ENCODE measurements at places on chromosomes 6 and 20.

DNA sequence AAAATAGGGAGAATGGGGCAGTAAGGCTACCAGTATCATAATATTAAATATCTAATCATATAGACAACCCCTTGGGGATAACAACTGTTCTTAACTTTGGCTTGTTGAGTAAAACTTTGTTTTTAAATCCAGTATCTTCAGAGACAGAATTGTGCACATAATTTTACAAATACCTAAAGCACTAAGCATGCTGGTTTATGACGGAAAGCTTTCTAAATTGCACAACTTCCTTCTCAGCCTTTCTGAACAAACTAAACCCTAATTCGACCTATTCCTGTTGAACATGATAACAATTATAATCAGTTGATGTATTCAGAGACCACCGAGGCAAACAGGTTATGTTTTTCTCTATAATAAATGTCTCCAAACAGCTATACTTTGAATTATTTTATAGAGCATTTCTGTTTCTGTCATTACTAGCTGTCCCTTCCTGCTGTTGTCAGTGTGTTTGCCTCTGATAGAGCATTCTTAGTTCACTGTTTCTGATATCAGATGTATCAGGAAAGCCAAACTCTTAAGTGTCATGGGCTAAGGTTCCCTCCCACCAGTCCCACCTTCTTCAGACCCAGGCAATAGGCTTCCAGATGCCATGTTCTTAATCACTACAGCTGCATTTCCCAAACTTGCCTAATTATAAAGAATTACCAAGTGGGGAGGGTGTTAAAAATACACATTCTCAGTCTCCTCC is 8.7 kb downstream of the ZHX3 start:
- DNase-seq = no peak

GRCh38 chr6:159089443-159089842 is 44.7 kb upstream of the TAGAP start:
- DNase-seq = no peak

DNA sequence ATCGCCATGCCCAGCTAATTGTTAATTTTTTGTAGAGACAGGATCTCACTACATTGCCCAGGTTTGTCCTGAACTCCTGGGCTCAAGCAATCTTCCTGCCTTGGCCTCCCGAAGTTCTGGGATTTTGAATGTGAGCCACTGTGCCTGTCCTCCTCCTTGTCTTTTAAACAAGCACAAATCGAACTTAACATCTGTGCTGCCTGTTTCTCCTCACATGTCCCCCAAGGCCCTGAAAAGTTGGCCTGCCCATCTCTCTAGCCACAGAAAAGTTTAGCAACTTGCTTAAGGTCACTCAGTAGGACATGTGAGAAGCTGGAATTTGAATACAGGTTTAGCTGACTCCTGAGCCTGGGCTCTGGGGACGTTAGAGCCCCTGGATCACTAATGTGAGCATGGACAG is 115.7 kb upstream of the KCNG1 start:
- no peak for DNase-seq

GRCh38 chr6:84224251-84224650 is 3.2 kb downstream of the CEP162 start:
- no peak for DNase-seq

- DNase-seq = no peak
Observed at GRCh38 chr20:32465092-32465900, 107.2 kb downstream of the ASXL1 start.

- no peak for DNase-seq
Observed at GRCh38 chr6:168632694-168633093, 191.7 kb downstream of the SMOC2 start.

DNA sequence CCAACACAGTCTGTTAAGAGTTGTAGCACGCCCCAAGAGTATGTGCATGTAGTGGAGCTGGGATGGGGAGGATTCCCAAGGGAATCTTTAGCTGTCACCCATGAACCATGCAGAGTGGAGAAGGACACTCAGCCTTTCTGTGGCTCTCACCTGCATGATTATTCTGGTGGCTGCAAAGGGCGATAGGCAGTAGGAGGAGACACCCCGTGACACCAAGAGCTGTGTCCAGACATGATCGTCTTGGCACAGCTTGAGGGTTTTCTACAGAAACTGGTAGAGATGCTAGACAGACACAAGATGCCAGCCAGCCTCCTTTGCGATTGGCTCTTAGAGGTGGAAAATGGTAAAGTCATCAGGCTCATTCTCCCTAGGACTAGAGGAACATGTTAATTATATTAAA is 3.1 kb upstream of the CSE1L start:
- DNase-seq = no peak

GRCh38 chr6:2615251-2615650 is 135.5 kb downstream of the MYLK4 start:
- no peak for DNase-seq

- DNase-seq = no peak
Observed at GRCh38 chr20:24405810-24406209, 63.6 kb upstream of the SYNDIG1 start.

DNA sequence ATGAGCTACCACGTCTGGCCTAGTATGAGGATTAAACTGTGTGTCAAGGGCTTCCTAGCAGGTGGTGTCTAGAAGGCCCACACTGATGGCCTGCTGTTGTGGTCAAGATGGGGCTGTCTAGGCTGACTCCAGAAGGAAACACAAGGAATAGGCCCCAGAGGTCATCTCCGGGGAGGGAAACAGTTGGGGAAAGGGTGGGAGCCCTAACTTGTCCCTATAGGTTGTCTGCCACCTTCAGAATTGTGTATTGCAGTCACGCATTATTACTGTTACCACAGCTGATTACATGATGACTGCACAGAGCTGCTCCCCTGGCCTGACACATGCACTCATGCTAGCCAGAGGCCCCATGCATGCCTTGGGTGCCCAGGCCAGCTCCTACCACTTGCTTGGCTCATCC is 27.3 kb downstream of the C20orf203 start:
- no peak for DNase-seq

GRCh38 chr6:63565727-63566596 is 6.3 kb upstream of the LOC128125822 start:
- DNase-seq = no peak

GRCh38 chr20:51528263-51529027 is 14.1 kb downstream of the NFATC2 start:
- peak; percentile 48 for DNase-seq

DNA sequence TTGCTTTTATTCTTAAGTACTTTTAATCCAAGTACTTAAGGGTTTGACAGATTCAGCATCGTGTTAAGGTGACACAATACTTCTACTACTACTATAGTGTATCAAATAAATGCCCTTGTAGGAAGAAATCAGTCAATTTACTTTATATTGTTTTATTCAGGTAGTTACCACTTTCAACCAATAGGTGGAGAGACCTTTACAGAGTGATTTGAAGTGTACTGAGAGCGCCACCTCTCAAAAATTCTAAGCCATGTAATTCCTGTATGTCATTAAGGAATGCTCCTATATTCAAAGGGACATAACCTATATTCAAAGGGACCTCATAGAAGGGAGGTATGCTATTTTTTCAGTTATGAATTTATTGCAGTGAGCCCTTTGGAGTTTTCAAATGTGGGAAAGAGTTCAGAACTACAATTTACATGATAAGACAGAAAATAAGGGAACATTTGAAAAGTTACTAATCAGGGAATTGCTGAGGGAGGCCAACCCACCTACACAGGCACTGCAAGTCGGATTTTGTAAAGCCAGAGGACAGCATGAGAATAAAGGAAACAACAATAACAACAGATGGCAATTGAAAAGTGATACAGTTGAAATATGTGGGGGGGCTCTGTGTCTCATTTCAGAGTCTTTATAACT is 955.6 kb downstream of the TBC1D32 start:
- no peak for DNase-seq

- DNase-seq = no peak
Observed at GRCh38 chr6:122476131-122476530, 4.5 kb upstream of the SERINC1 start.

DNA sequence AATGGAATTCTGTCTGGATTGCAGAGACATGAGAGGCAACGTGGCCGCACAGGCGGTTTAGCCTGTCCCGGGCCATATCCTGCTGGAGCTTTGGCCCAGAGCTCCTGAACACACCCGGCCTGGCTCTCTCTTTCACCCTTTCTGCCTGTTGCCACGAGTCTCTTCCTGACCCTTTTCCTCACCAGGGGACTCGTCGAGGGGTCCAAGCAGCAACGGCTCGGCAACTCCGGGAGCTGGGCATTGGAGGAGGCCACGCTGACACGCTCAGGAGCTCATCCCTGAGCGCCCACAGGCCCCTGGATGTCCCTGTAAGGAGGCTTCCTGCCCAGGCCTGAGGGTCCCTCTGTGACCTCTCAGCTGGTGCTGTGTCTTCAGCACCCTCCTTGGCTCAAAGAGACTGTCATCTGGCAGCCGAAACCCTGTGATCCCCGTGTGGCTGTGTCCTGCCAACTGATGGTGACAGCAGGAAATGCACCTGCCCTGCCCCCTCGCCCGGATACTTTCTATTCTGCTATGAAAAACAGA is 103.8 kb downstream of the RNASET2 start:
- DNase-seq = no peak

DNA sequence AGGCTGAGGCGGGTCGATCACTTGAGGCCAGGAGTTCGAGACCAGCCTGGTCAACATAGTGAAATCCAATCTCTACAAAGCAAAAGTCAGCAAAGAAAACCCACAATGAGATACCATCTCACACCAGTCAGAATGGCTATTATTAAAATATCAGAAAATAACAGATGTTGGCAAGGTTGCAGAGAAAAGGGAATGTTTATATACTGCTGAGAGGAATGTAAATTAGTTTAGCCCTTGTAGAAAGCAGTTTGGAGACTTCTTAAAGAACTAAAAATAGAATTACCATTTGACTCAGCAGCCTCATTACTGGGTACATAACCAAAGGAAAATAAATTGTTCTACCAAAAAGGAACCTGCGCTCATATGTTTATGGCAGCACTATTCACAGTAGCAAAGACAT is 16.7 kb upstream of the GCM1 start:
- no peak for DNase-seq

GRCh38 chr6:7445101-7445500 is 55.5 kb downstream of the RIOK1 start:
- DNase-seq = no peak

- no peak for DNase-seq
Observed at GRCh38 chr6:74312081-74312480, 616.1 kb downstream of the CD109 start.

GRCh38 chr20:7989379-7989778 is 30.2 kb downstream of the TMX4 start:
- DNase-seq = no peak

DNA sequence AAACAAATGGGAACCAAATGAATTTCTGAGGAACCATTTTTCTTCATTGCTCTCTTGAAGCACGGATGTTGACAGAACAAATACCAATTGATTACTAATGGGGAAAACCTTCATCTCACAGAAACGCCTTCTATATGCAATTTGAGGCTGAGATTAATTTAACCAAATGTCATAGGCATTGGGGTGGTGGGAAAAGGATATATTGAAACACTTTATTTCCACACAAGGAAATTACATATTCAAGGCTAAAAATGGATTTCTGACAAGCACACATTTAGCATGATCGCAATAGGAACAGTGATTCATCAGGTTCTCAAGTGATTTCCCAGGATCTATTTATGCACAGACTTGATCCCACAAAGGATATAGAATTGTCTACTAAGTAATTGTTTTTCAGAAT is 88.9 kb downstream of the COL12A1 start:
- DNase-seq = no peak

DNA sequence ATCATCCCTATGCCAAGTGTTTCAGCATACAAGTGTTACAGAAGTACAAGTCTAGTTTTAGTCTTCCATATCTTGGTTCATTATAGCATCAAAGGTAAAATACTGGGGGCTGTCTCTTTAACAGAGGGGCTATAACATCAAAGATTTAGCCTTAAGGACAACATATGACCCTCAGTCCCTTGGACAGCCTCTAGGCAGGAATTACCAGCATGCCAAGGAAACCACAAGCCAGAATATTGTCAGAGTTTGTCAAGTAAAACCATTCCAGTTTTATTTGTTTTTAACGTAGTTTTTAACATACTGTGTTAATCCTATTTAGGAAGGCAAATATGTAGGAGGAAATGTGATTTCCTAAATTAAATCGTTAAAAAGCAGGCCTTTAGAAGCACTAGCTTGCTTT is 18.6 kb downstream of the ZKSCAN8 start:
- no peak for DNase-seq

- peak; percentile 56 for DNase-seq
Observed at GRCh38 chr6:110814102-110815014, 911 bp downstream of the CDK19 start.

- no peak for DNase-seq
Observed at GRCh38 chr6:109513571-109514071, 30.6 kb upstream of the ZBTB24 start.

GRCh38 chr6:96777113-96777512 is 60.2 kb downstream of the GPR63 start:
- DNase-seq = no peak

DNA sequence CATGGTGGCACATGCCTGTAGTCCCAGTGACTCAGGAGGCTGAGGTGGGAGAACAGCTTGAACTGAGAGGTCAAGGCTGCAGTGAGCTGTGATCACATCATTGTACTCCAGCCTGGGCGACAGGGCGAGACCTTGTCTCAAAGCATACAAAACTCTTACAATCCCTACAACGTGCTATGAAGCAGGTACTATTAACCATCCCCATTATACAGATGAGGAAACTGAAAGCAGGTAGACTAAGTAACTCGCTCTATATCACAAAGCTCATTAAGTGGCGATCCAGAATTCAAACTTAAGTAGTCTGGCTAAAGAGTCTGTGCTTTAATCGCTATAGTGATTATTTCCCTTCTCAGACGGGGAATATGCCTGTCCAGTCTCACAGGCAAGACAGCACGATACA is 54.7 kb downstream of the CDK19 start:
- DNase-seq = no peak

GRCh38 chr6:36625158-36625919 is 31.2 kb downstream of the SRSF3 start:
- DNase-seq = no peak

GRCh38 chr6:16769131-16769985 is 8.1 kb upstream of the ATXN1 start:
- peak; percentile 42 for DNase-seq

GRCh38 chr6:147390909-147391536 is 117.5 kb upstream of the SAMD5 start:
- DNase-seq = no peak

GRCh38 chr6:18024876-18025275 is 37.4 kb upstream of the KIF13A start:
- no peak for DNase-seq

GRCh38 chr6:135323202-135323668 is 142.1 kb downstream of the MYB start:
- DNase-seq = no peak

DNA sequence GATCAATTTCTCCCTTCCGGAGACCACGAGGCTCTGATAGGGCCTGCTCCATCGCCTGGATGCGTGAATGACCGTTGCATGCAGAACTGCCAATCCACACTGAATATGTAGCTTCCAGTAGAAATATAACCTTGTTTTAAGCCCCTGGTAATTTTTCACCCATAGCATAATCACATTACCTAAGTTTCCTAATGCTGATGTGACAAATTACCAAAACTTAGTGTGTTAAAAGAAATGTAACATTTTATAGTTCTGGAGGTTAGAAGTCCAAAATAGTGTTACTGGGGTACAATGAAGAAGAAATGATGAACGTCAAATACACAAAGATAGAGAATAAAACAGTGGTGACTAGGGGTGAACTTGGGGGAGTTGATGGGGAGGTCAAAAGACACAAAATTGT is 22.0 kb upstream of the SIRPD start:
- DNase-seq = no peak

All from stimulated activated CD4-positive, alpha-beta T cell treated with anti-CD3 and anti-CD28 coated beads, Interleukin-12 subunit alpha, Interleukin-12 subunit beta, amount 100 ng/mL, for 4 hours (primary cell).